ENCODE measurements at places on chromosomes 13 and 19. TPM values are rescaled to one million over a fixed set of nuclear protein-coding genes. Genes with fewer than 3 reads are reported as not detected.

The PSG11 gene
- polyA plus RNA-seq = 0.30 TPM

The CCDC70 gene
- not detected for polyA plus RNA-seq

- DNase-seq = no peak
Measured at GRCh38 chr19:17873786-17874757, 2.3 kb downstream of the SLC5A5 start.

The SLC25A41 gene
- polyA plus RNA-seq = 0.50 TPM

- no peak for DNase-seq
Measured at GRCh38 chr19:36113894-36114720, 568 bp downstream of the POLR2I start.

GRCh38 chr13:66462187-66462586 lies 767.9 kb downstream of the PCDH9 start:
- no peak for DNase-seq

GRCh38 chr19:19475849-19476828 lies 39.2 kb downstream of the TSSK6 start:
- no peak for DNase-seq

DNA sequence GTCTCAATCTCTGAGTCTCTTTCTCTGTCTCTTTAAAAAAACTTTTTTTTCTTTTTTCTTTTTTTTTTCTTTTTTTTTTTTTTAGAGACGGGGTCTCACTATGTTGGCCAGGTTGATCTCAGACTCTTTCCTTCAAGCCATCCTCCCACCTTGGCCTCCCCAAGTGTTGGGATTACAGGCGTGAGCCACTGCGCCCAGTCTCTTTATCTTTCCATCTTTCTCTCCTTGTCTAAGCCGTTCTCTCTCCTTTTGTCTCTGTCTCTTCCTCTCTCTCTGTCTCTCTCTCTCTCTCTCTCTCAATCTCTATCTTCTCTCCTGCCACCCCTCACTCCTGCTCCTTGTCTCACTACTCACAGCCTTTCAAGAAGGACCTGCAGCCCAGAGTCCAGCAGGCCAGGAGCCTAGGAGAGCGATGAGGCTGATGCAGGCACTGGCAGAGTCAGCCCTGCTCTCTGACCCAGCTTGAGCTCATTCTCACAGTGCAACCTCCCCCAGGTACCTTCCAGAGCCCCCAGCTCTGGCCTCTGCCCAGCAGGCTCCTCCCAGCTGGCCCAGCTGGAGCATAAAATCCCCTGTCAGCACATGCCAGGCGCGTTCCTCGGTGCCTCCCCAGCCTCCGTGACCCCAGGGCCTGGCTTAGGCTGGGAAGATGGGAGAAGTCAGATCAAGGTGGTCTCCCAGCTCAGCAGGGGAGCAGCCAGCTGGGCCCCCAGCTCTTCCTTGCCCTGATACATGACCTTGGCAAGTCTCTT lies at the start of gene NPHS1:
Gene NPHS1 (minus strand): TSS at position 476 of the 752 bp plus-strand sequence. CDS start 667 bp downstream, outside the sequence.
- DNase-seq = peak; percentile 55

The SYCN gene
- polyA plus RNA-seq = not detected

The VSTM1 gene
- 0.27 TPM for polyA plus RNA-seq

GRCh38 chr13:91193358-91193757 lies 154.1 kb upstream of the MIR17HG start:
- DNase-seq = no peak
